ENCODE measurements at places on chromosomes 11 and 22.
A peak's percentile ranks its signal among the peaks of the same experiment; 100 is the strongest.

GRCh38 chr11:106179048-106179447 is 101.6 kb downstream of the AASDHPPT start:
- no peak for DNase-seq

- peak; percentile 94 for DNase-seq
Measured at GRCh38 chr11:65546217-65546958, 11.8 kb downstream of the LTBP3 start.

GRCh38 chr11:21631991-21632390 is 560.9 kb upstream of the ANO5 start:
- no peak for DNase-seq

- peak; percentile 72 for DNase-seq
Measured at GRCh38 chr11:11036848-11037732, 179.2 kb upstream of the ZBED5 start.
